ENCODE measurements at places on chromosomes 2 and 18.

GRCh38 chr18:47915229-47915628 is 15.2 kb downstream of the SMAD2 start:
- DNase-seq = no peak

DNA sequence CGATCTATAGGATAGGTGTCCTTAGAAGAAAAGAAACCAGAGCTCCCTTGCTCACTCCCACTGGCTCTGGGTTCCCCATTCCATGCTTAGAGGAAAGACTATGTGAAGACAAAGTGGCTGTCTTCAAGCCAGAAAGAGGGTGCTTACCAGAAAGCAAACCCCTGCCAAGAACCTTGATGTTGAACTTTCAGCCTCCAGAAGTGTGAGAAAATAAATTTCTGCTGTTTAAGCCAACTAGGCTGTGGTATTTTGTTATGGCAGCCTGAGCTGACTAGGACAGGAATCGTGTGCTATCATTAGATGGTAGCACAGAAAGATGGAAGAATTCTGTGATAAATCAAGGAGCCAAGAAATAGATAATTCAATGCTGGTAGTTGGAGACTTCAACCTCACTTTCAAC is 19.9 kb upstream of the TFCP2L1 start:
- no peak for DNase-seq

DNA sequence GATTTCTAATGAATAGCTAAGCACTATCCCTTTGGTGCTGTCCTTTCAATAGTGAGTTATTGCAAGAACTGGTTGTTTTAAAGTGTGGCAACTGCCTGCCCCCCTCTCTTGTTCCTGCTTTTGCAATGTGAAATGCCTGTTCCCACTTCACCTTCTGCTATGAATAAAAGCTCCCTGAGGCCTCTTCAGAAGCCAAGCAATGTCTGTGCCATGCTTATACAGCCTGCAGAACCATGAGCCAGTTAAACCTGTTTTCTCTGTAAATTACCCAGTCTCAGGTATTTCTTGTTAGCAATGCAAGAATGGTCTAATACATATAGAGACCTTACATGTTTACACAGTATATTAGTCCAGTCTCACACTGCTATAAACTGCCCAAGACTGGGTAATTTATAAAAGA is 15.0 kb upstream of the METTL21A start:
- no peak for DNase-seq

DNA sequence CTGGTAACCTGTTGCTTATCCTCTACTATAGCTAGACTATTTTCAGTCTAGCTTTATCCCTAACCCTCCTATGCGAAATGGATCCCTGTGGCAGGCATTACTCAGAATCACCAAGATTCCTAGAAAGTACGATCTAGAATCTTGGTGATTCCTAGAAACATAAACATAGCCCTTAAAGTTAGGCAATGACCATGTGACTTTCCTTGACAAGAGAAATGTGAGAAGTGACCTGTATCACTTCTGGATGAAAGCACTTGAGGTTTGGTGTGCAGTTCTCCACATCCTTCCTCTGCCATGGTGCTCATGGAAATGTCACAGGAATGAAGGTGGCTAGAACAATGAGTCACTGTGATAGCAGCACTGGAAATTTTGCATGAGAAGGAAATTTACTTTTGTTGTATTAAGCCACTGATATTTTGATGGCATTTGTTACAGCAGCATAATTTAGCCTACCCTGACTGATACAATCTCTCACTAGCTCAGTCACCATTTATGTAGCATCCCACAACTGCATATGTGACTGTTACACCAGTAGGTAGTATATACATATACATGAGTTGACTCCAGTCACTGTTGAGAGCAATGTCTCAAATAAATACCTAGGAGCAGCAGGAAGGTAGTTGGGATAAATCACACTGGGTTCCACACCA is 68.3 kb upstream of the MAPRE2 start:
- no peak for DNase-seq

DNA sequence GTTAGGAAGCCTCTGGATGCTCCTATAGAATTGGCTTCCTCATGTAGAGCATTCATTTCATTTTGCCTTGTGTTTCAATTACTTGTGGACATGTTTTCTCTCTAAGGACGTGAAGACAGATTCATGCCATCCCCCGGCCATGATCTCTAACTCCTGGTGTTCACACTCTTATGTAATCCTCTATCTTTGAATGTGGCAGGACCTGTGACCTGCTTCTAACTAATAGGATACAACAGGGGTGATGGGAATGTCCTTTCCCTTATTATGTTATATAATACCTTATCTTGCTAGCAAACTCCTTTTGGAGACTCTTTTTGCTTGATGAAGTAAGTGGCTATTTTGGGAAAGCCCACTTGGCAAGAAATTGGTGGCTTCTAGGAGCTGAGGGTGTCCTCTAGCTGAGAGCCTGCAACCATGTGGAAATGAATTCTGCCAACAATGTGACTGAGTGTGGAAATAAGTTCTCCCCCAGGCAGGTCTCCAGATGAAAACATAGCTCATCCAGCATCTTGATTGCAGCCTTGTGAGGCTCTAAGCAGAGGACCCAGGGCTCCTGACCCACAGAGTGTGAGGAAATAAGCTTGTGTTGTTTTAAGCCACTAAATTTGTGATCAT is 13.8 kb downstream of the DPYSL5 start:
- no peak for DNase-seq

GRCh38 chr2:128555433-128555832 is 236.8 kb upstream of the HS6ST1 start:
- DNase-seq = no peak

GRCh38 chr2:190334479-190335224 is 8.7 kb upstream of the INPP1 start:
- no peak for DNase-seq

DNA sequence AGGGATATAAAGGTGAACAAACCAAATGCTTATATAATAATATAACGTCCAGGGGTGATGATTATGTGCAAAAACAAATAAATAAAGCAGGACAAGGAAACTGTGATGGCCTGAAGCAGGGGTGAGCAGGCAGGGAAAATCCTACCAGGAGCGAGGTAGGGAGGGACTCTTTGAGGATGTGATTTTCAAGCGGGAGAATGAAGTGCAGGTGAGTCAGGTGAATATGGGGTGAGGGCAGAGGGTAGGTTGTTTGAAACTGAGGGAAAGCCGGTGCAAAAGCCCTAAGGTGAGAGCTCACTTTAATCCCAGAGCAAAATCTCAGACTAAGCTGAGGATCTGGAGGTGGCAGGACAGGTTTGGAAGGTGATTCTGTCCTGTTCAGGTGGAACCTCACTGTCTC is 40.7 kb downstream of the CYP26B1 start:
- DNase-seq = no peak

DNA sequence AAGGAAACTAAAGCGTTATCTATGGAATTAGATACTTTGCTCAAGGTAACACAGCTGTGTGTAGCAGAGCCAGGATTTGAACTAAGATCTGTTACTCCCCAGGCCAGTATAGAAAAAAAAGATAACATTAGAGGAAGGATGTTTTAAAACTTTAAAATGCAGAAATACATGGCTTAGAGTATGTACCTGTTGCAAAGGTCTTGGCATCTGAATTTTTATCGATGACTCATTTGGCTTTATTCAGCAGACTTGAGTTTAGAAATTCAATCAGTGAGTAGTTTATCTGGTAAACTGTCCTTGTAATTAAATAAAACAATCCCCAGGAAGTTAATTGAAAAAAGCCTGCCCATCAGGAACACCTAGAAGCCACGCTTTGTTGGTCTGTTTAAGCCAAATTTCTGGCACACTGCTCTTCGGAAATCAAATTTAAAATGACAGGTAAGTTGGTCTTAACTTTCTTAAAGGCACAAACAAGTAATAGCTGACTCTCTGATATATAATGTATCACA is 36.9 kb downstream of the SCN9A start:
- DNase-seq = no peak

DNA sequence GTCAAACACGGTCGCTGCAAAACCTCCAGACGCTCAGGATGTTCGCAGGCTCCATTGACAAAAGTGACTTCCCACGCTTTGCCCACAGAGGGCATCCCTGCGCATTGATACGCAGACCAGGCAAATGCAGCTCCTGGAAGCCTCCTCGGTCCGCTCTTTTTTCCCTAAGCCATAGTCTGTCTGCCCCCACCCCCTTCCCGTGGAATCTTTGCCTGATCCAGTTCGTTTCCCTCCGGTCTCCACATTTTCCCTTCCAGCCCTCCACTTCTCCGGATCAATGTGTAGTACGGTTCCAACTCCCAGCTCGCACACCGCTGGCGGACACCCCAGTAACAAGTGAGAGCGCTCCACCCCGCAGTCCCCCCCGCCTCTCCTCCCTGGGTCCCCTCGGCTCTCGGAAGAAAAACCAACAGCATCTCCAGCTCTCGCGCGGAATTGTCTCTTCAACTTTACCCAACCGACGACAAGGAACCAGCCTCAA is at the start of gene DCC:
Gene DCC, plus strand, starts transcription at position 307 of the 481 bp plus-strand sequence. CDS start 591 bp downstream, outside the sequence.
- no peak for DNase-seq

DNA sequence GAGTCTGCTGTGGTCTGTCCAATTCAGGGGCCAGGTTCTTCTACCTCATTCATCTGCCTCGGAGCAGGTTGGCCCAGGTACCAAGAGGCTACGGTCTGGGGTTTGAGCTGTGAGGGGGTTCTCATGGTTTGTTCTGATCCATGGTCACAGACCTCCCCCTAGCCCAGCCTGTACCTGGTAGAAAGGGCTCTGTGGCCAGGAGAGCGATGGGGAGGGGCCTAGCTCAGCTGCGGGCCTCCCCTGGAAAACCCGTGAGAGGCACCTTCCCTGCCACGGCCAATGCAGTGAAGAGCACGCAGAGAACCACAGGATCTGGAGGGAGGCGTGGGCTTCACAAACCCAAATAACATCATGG is 19.6 kb upstream of the ALLC start:
- no peak for DNase-seq

DNA sequence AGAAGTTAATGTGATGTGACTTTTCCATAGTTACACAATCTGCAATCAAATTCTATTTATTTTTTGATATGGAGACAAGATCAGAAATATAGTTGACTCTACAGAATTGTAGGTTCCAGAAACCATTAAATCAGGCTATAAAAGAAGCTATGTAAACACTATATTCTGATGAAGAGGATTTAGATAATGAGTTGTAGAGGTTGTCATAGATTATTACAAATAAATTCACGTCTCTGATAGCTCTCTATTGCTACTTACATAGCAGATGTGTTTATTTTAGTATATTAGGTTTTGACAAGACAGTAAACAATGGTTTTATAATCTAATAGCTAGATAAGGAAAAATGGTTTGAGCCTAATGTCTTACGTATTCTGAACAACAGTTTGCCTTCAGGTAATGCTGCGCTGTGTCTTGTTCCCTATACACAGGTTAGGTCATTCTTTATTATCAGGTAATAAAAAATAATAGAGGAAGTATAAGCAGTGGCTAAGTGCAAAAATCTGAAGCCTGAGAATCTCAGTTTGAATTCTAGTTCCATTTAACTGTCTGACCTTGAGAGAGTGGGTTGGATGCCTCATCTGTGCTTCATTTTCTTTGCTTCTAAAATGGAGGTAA is 93.4 kb downstream of the PPP1R1C start:
- DNase-seq = no peak

DNA sequence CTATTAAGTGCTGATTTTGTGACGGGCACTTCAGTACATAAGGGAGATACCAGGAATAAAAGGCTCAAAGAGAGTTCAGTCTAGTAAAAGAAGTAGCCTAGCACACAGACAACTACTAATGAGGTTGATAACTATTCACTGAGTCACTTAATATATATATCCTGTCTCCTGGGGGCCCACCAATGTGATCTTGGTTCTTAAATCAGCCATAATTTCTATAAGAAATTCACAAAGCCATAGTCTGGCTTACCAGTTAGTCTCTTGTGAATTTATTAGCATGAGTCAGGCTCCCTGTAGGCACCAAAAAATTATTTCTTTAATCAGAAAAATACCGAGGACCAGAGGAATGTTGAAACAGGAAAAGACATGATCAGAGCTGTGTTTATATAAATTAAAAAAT is 10.4 kb downstream of the KCNE4 start:
- DNase-seq = no peak

Data from AG08396 (cell line).